MCF 10A (cell line): ENCODE measurements at places on chromosomes 2 and 18.

DNA sequence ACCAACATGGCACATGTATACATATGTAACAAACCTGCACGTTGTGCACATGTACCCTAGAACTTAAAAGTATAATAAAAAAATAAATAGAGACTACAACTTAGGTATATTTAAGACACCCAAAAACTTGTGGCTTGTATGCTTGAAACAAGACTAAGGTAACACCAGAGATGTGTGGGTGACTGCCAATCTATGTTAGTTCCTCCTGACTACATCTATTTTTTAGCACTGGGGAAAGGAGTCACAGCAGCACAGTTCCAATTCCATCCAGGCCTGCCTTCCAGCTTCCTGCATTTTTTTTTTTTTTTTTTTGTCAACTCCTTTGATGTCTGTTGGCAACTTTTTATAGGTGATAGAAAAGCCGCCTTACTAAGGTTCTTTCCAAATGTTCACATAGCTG is 18.2 kb downstream of the C2orf69 start:
- no peak for DNase-seq

- DNase-seq, result peak; percentile 21
Measured at GRCh38 chr2:127707890-127708648, 6.8 kb downstream of the SFT2D3 start.

DNA sequence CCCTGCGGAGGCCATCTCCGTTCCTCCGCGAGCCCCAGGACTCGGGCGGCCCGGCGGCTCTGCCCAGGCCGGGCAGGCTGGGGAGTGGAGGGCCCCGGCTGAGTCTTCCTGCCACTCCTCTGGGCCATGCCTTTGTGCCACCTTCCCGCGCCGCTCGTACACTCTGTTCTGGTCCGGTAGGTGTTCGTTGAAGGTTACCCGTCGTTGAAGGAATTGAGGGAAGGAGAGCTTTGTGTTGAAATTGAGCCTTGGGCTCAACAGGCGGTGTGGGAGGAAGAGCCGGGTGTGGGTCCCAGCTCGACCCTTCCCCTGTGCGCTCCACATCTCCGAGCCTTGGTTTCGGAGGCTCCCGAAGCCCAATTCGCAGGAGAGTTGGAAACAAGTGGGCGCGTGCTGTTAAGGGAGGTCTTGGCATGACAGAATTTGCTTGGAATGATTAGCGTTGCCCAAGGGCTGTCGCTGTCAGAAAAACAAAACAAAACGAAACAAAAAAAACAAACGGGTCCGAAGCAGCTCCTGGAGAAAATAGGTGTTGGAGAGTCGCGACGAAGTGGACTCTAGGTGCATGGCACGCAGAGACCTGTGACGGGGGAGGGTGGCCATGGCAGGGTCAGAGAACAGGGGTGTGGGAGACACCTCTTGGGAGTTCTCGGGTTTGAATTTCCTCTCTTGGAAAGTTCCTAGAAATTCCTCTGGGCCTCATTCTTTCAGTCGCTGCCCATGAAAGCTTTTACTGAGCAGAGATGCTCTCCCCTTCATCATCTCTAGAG is 1.2 kb upstream of the MZT2A start:
- DNase-seq, result peak; percentile 1

GRCh38 chr2:2846332-2847208 is 515.5 kb upstream of the MYT1L start:
- no peak for DNase-seq

GRCh38 chr18:8684577-8684976 is 20.8 kb upstream of the MTCL1 start:
- no peak for DNase-seq

GRCh38 chr2:148814860-148815419 is 60.1 kb upstream of the KIF5C start:
- DNase-seq, result peak; percentile 58
